ENCODE measurements at places on chromosomes 5 and 9. TPM values are rescaled to one million over a fixed set of nuclear protein-coding genes. Genes with fewer than 3 reads are reported as not detected.

The ROPN1L gene
- total RNA-seq: 1.5 TPM

DNA sequence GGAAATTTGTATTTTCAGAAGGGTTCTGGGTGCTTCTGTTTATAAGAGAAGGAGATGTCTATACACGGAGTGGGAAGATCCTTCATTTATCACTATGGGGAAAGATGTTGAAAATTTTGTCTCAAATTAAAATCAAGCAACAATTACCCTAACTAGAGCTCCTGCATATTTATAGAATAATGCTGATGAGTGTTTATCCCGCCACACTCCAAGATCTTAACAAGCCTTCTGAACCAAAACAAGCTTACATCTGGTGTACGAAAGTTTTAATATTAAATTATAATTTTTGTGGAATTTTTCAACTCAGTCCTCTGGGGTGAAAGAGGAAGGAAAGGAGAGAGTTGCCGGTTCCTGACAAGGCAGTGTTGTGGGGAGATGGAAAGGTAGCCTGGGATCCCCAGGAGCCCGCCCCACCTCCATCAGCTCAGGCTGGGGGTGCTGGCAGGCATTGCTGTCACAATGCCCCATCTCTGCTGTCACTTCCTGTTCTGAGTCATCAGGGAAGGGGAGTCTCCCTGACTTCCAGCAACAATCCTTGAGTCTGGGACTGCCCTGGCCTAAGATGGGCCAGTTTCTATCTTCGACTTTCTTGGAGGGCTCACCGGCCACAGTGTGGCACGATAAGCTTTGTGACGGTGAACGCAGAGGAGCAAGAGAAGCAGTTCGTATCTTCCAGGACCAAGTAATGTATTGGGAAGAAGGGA, 64.5 kb downstream of the ERAP1 start:
- no peak for DNase-seq

The NUTM2F gene
- not detected for total RNA-seq

The HMGCR gene
- total RNA-seq: 108 TPM

The FBP2 gene
- total RNA-seq: not detected

DNA sequence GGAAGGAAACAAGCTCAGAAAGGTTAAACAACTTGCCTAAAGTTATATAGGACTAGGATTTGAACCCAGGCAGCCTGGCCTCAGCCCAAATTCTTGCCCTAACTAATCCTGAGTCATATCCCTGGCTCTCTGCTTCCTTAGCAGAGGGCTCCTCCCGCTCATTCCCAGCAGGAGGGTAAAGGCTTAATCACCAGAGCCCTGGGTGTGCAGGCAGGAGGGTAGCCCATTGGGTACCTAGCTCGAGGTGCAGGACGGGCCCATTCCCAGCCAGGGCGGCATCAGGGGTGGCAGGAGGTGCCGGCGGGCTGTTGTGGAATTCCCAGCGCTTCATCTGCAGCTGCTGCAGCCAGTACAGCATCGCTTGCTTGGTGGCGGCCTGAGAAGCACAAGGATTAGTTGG, 3.9 kb downstream of the TBC1D2 start:
- peak; percentile 51 for DNase-seq

- DNase-seq: no peak
Observed at GRCh38 chr5:118557251-118557661, 431.1 kb downstream of the DTWD2 start.

DNA sequence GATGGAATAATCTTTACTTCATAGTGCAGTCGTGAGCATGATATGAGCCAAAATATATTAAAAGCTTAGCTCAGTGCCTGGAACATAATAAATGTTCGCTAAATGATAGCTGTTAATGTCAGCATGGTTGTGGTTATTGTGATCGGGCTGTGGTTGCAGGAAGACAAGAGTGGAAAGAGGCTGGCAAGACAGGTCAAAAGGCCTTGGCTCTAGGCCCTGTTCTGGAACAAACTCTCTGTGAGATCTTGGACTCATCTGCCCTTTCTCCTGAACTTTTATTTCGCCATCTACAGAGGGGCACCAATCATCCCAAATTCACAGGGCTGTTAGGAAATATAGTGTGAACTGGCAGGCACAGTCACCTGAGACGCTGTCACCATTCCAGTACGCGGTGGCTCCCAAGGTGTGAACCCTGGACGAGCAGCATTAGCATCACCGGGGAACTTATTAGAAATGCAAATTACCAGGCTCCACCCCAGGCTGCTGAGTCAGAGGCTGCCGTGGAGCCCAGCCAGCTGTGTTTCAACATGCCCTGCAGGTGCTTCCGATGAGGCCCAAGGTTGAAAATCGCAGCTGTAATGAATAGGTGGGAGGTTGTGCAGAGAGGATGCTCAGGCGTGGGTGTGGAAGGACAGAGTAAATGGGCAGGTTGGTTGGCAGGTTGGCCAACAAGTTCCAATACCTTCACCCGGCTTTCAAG, 50.2 kb upstream of the SAP30L start:
- DNase-seq: peak; percentile 82

GRCh38 chr9:81411961-81412360, 277.4 kb downstream of the TLE1 start:
- no peak for DNase-seq

The FBP1 gene
- total RNA-seq: 1.2 TPM

DNA sequence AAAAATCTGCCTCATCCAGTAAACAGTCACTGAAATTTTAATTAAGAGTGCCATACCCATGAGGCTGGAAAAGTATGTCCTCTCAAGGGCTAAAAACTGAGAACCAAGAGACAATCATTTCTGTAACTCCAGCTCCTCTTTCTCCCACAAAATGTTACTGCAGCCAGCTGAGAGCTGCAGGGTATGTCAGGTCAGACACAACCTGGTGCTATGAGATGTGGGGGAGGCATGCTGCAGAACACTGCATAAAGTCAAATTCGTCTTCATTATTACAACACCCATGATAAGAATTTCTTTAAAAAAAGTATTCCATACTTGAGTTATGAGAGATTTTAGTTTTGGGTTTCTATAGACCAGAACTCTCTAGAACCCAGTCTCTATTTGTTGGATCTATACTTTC, 162.2 kb downstream of the CDC42SE2 start:
- no peak for DNase-seq

The DIPK1B gene
- 45.4 TPM for total RNA-seq

DNA sequence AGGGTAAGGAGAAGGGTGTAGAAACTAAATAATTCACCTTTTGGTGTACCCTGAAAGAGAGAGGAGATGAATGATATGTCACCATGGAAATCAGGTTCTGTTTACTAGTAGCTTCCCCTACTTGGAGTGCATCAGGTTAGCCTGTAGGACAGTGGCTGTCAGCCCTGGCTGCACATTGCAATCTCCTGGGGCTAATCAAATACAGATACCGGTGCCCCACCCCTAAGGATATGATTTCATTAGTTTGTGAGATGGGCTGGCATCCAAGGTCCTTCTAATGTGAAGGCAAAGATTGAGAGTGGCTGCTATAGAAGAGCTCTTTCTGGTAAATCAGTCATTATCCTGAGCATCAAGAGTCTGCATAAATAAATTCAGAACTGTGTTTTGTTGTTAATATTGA, 47.2 kb downstream of the INSYN2B start:
- no peak for DNase-seq

The TEX48 gene
- not detected for total RNA-seq

The SEMA6A gene
- total RNA-seq: 325 TPM

The FUT7 gene
- total RNA-seq: not detected

GRCh38 chr5:56681346-56681745, 134.0 kb upstream of the MAP3K1 start:
- DNase-seq: no peak

GRCh38 chr5:131416729-131417128, 152.9 kb downstream of the CDC42SE2 start:
- DNase-seq: no peak

The ALDOB gene
- not detected for total RNA-seq

DNA sequence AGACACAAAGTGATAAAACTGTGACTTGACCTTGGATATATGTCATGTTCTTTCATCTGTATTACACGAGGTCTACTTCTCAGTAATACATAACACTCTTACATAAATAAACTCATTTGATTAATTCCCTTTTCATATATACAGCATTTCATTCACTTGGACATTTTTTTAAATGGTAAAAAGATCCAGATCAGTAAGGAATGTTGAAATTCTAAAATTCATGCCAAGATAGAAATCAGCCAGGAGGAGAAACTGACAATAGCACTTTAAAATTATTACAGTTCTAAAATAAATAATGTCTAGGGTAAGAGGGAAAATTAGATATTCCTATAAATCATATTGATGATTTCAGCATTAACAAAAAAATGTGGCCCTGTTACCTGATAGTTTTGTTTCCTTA, 46.2 kb upstream of the POU5F2 start:
- no peak for DNase-seq
